Epithelial cell of prostate (primary cell): ENCODE measurements at places on chromosomes 13 and 19.

DNA sequence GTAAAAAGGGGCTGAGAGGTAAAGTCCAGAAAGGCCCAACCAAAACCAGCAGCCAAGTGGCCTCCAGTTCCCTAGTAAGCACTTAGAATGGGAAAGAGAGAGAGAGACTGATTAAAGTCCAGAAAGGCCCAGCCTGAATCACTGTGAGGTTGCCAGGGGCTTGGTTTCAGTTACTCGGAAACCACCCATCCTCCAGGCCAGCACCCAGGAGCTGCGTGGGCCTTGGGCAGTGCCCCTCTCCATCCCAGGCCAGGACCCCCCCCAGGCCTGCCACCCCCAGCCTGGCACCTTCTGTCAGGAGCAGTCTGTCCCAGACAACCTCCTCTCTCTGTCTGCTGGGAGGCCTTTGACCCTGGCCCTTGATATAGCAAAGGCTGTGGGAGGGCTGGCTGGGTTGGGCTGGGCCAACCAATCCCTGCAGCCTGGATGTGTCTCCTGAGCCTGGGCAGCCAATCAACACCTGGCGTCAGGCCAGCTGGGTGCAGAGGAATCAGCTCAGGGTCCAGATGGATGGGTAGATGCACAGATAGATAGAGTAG lies at the start of gene CYP4F2:
Gene CYP4F2, minus strand, starts transcription at position 337 of the 539 bp plus-strand sequence. CDS start 463 bp downstream, outside the sequence.
- DNase-seq = no peak

- no peak for DNase-seq
These were observed 13.0 kb downstream of the SAMD4B start for GRCh38 chr19:39355253-39355652.

- DNase-seq = no peak
These were observed 267.1 kb upstream of the EDNRB start for GRCh38 chr13:78185700-78186099.

- no peak for DNase-seq
These were observed 3.6 kb downstream of the UQCR11 start for GRCh38 chr19:1601613-1602064.

DNA sequence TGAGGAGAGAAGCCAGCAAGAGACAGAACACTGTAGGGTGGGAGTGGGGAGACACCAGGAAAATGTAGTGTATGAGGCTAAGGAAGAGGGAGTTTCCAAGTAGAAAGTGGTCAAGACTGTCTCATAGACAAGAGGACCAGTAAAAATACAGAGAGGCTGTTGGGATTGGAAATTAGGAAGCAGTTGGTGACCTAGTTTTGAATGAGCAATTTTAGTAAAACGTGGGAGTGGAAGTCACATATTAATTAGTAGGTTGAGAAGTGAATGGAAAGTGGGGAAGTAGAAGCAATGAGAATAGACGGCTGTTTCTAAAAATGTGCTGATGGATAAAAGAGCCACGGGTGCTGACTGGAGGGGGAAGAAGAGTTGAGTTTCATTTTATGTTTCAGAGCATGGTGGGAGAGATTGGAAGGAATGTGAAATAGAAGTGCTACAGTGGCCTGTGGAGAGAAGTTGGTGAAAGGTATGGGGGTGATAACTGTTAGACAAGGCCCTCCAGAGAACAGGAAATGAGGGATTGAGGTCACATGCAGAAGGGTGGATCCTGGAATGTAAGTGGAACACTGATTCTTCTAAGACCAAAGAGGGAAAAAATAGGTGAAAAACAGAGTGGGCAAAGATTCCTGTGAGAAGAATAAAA lies 247.3 kb downstream of the MTUS2 start:
- DNase-seq = no peak

DNA sequence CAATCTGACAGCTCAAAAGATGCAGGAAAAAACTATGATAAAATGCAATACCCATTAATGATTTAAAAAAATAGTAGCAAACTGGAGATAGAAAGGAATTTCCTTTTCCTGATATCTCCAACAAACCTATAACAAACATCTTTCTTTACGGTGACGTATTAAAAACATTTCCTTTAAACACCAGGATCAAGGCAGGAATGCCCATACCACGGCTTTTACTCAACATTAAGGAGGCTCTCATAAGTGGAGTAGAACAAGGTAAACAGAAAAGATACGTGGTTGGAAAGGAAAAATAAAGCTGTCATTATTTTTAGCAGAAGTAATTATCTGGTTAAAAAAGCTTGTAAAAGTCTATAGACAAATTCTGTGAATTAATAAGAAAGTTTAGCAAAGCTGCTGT lies 61.1 kb downstream of the MIPEP start:
- no peak for DNase-seq

DNA sequence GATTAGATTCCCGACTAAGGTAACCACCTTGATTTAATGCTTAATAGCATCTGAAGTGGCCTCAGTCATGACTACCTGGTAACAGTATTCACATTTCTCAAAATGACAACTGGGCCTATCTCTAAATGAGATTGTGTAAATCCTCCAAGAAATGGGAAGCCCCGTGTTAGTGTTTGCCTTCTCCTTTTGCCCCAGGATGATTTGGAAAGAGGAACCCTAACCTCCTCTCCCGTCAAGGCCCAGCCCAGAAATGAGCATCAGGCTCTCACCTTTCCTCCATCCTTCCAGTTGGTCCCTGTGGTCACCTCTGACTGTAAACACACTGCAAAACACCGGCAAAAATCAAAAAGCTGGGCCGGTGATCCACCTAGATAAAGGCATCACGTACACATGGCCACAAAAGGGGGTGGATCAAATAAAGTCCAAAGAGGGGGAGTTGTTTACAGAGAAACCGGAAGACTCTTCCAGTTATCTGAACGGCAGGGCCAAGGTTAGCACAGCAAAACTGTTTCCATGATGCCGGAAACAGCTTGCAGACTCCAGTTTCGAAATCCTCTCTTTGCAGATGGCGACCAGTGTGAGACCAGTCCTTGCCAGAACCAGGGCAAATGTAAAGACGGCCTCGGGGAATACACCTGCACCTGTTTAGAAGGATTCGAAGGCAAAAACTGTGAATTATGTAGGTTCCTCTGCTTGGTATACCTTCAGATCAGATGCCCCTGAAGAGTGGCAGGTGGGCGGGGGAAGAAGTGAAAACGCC lies 16.4 kb downstream of the F10 start:
- DNase-seq = no peak

DNA sequence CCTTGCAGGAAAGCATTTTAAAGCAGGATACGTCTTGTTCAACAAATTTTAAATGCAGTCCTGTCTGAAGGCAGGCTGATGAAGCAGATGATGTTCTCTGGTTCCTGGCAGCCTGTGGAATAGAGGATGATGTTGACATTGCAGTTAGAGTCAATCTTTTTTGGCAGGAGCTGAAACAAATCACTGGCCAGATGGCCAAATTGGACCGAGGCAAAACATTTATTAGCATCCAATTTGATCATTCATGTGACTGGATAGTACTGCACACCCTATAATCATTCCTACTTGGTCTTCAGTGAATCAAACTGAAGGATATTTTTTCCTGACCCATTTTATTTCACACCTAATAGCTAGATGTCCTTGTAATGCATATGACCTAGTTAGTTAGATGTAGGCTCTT lies 172.2 kb upstream of the SLC10A2 start:
- DNase-seq = no peak

- no peak for DNase-seq
These were observed 47.9 kb upstream of the ZNRF4 start for GRCh38 chr19:5407356-5407755.

- DNase-seq = no peak
These were observed 20.8 kb downstream of the NLRP4 start for GRCh38 chr19:55857149-55857548.

DNA sequence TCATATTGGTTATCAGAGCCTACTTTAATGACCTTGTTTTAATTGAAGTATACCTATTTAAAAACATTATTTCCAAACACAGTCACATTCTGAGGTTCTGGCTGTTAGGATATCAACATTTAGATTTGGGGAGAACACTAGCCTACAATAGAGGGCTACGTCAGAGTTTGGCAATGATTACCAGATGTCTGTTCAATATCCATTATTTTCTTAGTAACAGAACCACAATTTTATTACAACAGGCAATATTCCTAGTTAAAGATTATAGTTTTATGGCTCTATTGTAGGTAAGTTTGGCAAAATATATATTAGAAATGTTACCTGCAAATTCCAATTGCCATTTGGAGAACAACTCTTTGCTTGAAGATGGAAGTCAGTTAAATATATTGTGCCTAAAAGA lies 1163.1 kb upstream of the MIR17HG start:
- DNase-seq = no peak

GRCh38 chr19:19032420-19033175 lies 719 bp downstream of the SUGP2 start:
- DNase-seq = peak; percentile 46

DNA sequence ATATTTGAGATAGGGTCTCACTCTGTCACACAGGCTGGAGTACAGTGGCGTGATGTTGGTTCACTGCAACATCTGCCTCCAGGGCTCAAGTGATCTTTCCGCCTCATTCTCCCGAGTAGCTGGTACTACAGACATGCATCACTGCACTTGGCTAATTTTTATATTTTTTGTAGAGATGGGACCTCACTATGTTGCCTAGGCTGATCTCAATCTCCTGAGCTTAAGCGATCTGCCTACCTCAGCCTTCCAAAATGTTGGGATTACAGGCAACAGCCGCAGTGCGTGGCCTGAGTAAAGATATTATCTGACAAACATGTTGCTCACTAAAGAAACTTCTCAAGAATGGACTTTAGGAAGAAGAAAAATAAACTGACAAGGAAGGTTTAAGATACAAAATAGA lies 125.4 kb upstream of the ABCC4 start:
- no peak for DNase-seq

- DNase-seq = peak; percentile 61
These were observed 186.9 kb downstream of the PCCA start for GRCh38 chr13:100275746-100276145.

DNA sequence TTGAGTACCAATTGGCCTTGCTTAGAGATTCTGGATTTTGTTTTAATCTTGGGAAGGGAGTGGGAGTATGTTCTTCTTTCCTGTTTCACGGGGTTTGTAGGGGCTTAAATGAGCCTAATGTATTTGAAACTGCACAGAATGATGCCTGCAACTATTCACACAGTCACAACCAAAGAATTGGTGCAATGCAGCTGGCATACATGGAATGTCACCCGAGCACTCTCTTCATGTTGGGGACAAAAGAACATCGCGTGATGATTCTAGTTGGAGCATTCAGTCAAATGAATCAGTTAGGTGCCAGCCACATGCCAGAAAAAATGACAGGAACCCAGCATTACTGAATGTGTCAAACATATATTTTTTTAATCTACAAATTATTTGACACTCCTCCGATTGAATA lies 22.1 kb downstream of the STARD13 start:
- DNase-seq = no peak

DNA sequence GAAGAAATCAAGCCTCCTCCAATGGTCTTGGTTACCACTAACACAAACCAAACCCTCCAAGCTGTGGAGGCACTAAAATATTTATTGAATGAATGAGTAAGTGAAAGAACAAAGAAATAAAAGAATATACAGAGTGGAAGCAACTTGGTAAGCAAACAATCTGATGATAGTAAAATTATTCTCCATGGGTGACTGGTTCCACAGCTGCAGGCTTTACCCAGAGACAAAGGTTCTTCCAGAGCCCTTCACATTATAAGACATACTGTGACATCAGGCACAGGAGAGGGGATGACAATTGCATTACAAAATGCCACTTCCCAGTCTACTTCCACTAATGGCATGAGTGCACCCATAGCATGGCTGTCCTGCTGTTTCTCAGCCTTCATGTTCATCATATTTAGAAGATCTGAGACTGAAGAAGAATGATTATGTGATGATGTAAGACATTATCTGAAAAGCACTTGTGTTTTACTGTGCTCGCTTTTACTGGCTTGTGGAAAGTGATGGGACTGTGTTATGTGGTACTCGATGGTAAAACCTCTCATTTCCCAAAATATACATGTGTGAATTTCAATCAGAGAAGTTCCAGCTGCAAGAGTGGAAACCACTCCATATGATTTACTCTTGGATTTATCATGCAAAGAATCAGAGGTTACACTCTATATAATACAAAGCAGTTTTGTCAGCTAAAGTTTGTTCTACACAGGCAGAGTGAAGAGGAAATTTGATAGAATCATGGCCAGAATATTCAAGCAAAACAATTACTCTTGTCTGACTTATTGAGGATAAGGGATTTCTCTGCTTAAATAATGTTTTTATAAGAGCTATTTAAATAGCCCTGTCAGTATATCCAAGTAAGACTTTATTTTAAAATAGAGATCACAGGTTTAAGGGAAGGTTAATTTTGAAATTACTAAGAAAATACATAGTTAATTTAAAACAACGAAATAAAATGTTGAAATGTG lies 220.2 kb upstream of the NBEA start:
- no peak for DNase-seq

DNA sequence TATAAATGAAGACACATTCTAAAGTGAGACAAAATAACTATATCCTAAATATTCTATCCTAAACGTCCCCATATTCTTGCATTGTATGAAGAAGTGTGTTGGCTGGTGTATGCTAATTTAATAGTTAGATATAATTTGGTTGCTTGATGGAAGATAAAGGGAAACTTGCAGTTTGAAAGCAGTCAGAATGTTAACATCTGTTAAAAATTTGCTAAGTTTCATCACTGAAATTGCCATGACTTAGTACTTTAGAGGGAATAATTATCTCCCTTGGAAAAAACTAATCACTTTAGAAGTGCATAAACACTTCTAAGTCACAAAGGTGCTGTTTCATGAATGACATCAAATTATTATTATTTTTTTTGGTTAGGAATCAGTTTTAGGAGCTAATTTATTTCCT lies 61.6 kb downstream of the ITGBL1 start:
- no peak for DNase-seq

DNA sequence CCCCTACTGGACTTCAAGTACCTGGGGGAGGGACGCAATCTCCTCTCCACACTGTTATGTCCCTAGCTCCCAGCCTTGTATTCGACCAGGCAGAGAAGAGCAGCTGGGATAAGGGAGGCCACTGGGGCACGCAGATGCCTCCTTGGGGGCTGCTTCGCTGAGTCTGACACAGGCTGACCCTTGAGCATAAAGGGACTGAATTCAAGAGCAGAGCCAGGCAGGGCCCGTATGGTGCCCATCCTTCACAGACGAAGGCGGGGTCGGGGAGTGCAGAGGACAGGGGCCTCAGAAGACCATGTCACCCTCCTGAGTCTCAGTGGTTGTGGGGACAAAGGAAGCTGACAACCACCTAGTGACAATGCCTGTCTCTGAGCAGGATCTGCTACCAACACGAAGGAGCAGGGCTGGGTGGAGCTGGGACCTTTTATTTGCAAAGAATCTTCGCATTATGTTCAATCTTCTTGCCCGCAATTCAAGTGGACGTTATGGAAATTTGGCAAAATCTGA lies 124.6 kb downstream of the TUBA3C start:
- no peak for DNase-seq

GRCh38 chr13:77001540-77001939 lies 9.7 kb downstream of the CLN5 start:
- no peak for DNase-seq

DNA sequence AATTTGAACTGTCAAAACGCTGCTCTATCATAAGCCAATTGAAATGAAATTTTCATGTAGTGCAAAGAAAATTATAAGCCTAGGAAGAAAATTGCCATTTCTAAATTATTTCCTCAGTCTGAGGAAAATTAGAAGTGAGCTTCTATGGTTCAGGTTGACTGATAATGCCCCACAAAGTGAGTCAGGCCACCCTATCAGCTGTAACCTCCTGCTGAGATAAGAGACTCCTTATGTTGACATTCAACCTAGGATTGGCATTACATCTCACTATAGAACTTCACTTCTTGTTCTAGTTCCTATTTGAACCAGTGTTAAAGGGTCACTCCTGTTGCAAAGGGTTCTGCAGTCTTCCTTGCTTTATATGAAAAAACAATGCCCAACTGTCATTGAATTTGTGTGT lies 32.6 kb upstream of the RFC3 start:
- no peak for DNase-seq

GRCh38 chr13:45615501-45616101 lies at the start of gene ERICH6B:
Gene ERICH6B, minus strand, starts transcription at chr13:45615739. Its CDS starts 18,734 bp downstream, at chr13:45597005.
- DNase-seq = no peak

GRCh38 chr13:39605677-39606320 lies 2.8 kb upstream of the LHFPL6 start:
- DNase-seq = no peak
